ENCODE measurements at places on chromosomes 2 and 18. TPM values are rescaled to one million over a fixed set of nuclear protein-coding genes. Genes with fewer than 3 reads are reported as not detected.

The MROH2A gene
- total RNA-seq = not detected

The AQP12B gene
- total RNA-seq = not detected

The BOK gene
- 8.7 TPM for total RNA-seq

The GALR1 gene
- total RNA-seq = not detected

The ANKAR gene
- total RNA-seq = 4.8 TPM

The NTSR2 gene
- total RNA-seq = not detected

The APCDD1 gene
- total RNA-seq = 49.8 TPM

The ALS2 gene
- 36.1 TPM for total RNA-seq

The ABCG5 gene
- total RNA-seq = not detected

The UGT1A9 gene
- not detected for total RNA-seq

The ARHGAP28 gene
- 20.2 TPM for total RNA-seq

The HK2 gene
- 43.3 TPM for total RNA-seq

The STPG4 gene
- 0.26 TPM for total RNA-seq

The CFC1 gene
- not detected for total RNA-seq

The TMEM237 gene
- total RNA-seq = 67.8 TPM

The LINC00305 gene
- total RNA-seq = not detected

The CD8B2 gene
- total RNA-seq = not detected

- DNase-seq = no peak
These were observed 44.7 kb downstream of the MGAT4A start for GRCh38 chr2:98685930-98686887.

- DNase-seq = no peak
These were observed 1.5 kb upstream of the FLACC1 start for GRCh38 chr2:201358684-201359083.

DNA sequence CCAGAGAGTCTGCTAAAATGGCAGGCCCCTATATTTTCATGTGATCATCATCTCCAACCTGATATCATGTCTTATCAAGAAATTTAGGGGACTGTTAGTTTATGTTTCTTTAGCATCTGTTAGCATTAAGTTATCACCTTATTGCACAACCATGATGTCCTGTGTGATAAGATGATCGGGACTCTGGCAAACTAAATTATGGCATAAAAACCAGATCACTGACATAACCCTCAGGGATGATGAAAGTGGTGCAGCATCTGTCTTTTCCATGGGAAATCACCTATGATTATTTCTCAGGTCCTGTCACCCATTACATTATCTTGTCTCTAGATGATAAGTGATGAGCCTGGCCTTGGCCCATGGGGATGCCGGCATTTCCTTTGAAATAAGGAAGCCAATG is 458.6 kb upstream of the DCC start:
- no peak for DNase-seq

DNA sequence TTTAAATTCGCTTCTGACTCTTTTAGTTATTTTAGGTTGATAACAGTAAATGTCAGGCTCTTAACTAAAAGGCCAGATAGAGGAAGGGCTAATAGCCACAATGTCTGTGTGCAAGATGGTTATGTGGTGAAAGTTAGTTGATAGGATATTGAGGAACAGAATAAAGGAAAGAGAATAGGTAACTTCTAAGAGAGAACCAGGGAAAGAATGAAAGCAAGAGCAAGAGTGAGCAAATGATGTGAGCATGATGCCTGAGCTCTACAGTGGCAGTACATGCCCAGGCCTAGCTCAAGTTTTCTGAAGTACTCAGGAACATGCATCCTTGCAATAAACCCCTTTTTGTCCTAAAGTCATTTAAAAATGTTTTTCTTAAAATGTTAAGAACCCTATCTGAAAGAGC is 12.5 kb upstream of the TFPI start:
- no peak for DNase-seq

GRCh38 chr18:70390371-70391090 is 101.7 kb downstream of the SOCS6 start:
- DNase-seq = no peak

DNA sequence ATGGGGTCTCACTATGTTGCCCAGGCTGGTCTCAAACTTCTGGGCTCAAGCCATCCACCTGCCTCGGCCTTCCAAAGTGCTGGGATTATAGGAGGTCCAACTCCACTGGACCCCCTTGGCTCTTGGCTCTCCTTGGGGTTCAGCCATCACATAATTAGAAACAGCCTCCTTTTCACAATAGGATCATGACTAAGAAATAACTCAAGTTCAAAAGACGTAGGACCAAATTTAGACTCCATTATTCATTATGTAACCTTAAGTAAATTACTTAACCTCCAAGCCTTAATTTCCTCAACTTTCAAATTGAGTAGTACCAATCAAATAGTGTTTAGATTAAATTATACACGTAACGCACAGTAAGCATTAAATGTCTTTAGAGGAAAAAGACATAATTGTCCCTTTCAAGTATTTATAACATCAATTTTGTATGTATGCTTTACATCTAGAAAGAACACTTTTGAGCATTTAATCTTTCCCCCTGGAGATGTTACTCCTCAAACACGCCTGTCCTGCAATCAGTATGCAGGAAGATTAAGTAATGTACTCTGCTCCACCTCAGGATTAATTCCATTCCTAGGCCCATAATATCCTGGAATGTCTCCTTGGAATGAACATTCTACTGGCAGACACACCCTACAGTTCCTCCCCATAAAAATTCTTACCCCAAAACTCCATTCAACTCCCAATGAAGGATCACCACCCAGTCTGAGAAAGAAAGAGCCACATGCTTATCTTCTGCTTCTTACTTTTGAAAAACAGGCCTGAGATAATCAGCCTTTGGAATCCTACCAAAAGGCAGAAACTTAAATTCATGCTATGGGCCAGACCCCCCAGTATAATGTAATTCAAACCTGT is 49.1 kb downstream of the COBLL1 start:
- no peak for DNase-seq

GRCh38 chr18:52345428-52345827 is 5.4 kb downstream of the DCC start:
- no peak for DNase-seq

DNA sequence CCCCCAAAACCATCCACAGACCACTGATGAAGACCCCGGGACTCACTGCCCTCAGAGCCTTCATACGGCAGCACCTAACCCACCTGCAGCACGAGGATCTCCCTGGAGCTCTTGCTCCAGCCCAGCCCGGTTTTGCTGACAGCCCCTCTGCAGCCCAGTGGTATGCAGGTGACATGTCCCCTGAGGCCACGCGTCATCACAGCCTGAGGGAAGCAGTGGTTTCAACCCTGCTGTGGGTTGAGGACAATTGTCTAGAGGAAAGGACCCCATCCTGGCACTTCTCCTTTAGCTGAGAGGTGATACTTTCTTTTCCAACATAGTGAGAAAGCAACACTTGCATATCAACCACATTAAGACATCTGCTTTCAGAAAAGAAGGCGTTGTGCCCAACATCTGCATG is 134.0 kb downstream of the SEPTIN10 start:
- DNase-seq = no peak

DNA sequence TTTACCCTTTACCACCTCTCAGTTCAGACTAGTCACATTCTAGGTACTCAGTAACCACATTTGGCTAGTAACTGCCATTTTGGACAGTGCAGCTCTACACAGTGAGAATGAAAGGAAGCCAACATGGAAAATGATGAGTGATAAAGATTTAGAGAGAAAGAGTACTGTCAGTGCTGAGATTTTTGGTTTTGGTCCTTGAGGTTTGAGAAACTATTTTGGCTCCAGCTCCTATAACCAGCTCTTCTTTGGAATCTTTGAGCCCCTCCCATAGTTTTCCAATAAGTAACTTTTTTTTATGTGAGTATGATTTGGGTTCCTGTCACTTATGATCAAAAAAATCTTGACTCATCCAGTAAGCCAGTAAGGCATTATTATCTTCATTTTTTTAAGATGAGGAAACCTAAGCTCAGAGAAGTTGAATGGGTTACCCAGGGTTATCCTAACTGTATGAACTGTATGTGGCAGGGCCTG is 173.0 kb downstream of the BABAM2 start:
- no peak for DNase-seq

DNA sequence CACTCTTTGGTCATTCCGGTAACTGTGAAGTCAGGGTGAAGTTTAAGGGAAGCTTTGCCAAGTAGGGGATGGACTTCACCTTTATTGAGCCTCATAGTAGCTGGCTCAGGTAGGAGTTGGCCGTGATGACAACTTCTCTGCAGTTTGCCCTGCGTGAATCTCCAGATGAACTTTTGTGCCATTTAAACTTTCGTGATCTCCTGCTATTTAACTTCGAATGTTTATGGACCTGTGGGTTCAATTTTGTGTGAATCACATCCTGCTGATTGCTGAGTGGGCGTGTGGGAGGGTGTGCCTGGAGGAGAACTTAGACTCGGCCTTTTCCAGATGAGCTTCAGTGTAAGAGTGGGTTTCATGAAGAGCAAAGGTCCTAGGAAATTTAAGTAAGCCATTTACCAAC is 4.2 kb downstream of the UGT1A1 start:
- DNase-seq = no peak

GRCh38 chr2:234373481-234374149 is 123.3 kb downstream of the ARL4C start:
- no peak for DNase-seq

- DNase-seq = no peak
These were observed 184.2 kb downstream of the RND3 start for GRCh38 chr2:150303281-150303680.

- no peak for DNase-seq
These were observed 41.7 kb upstream of the MALL start for GRCh38 chr2:110157153-110157793.

GRCh38 chr2:127681288-127681804 is 6.0 kb upstream of the LIMS2 start:
- no peak for DNase-seq

GRCh38 chr2:113961000-113961399 is 71.1 kb downstream of the ACTR3 start:
- DNase-seq = no peak

DNA sequence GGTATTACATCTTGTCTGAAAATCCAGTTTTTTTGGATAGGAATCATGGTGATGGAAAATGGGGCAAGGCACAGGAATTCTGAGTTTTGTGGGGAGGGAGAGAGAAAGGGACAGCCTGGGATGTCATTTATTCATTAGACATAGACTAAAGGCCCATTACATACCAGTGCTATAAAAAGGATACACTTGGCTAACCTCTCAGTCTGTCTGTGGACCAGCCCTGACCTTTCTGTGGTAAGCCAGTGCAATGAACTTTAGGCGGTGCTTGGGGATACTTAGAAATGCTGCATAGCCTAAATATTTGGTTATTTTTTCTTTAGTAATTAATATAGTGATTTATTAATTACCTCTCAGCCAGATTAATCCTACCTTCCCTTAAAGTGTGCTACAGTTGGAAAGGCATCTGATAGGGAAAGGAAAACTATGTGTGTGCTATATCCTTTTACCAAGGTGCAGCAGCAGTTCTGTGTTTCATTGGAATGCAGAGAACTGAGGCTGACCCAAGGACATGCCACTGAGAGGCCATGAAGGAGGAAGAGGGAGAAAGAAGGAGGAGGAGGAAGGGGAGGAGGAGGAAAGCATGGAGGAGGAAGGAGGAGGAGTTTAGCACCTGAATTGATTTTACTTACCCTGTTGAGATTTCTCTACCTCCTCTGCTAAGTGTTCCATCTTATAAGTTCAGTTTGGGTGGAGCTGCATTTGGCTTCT is 37.5 kb downstream of the KCNS3 start:
- no peak for DNase-seq

DNA sequence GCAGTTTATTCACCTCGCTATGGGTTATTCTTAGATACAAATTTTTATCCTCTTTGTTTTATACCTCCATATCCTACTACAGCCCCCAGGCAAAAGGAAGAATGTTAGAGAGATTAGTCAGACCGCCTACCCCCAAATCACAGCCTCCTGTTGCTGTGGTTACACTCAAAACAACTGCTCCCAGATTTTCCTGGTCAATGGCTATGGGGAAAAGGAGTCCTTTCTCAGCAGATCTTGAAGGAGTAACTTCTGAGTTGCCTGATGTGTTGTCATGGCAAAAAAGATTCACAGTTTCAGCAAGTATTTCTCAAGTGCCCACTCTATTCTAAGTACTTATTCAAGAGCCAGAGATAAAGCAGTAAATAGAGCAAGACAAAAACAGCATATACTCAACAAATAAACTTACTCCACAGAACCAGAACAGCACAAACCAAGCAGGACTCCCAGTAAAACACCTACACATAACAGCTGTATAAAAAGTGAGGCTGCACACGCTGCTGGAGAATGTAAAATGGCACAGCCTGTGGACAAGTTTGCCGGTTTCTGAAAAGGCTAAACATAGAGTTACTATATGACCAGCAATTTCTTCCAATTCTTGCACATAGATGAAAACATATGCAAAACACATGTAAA is 104.8 kb downstream of the NOL10 start:
- DNase-seq = no peak

DNA sequence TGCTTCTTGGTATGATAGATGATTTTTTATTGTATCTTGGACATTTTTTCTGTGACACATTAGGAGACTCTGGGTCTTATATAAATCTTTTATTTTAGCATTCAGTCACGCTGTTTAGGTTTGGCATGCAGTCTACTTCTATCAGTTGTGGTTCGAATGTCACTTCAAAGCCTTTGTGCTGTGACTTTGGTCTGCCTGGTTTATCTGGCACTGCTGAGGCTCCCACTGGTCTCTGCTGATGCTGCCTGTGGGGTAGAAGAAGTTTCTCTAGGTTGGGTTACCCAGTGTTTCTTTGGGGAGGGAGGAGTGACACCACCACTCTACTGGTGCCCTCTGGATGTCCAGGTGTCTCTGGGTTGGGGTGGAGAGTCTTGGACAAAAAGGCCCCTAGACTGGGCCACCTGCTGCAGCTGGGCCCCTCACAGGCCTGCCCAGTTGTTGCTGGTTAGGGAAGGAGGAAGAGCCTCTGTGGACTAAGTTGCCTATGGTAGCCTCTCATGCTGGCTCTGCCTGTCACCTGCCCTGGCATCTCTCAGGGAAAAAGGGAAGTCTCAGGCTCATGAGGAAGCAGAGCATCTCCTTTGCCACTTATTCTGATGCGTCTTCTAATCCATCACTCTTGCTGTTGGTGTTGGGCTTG is 115.4 kb upstream of the HS6ST1 start:
- no peak for DNase-seq

GRCh38 chr2:84878459-84878858 is 2.4 kb downstream of the TRABD2A start:
- DNase-seq = no peak

GRCh38 chr2:80120866-80121265 is 183.7 kb downstream of the LRRTM1 start:
- DNase-seq = no peak

DNA sequence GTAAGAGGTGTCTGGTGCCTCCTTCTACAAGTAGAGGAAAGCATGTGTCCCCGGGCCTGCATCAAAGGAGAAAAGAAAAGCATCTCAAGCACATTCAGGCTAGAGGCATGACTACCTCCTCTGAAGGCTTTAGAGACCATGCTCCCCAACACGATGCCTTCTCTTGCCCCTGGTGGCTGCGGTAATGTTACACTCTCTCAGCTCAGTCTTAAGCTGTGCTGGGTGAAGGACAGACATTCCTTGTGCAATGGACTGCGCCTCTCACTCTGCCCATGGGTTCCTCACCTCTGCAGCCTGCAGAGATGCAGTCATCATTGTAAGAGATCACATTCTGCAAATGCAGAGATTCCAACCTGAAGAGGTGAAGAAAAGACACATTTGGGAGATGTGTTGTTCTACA is 148.2 kb upstream of the HNRNPA3 start:
- DNase-seq = no peak

- no peak for DNase-seq
These were observed 47.9 kb upstream of the FAM171B start for GRCh38 chr2:186645999-186646398.

- no peak for DNase-seq
These were observed 435.8 kb upstream of the DDX18 start for GRCh38 chr2:117378653-117379052.
